Activated CD4-positive, CD25-positive, alpha-beta regulatory T cell treated with anti-CD3 and anti-CD28 coated beads, Interleukin-2, amount 50 U/mL, for 16 hours (primary cell): ENCODE measurements at places on chromosomes 11 and 22.

DNA sequence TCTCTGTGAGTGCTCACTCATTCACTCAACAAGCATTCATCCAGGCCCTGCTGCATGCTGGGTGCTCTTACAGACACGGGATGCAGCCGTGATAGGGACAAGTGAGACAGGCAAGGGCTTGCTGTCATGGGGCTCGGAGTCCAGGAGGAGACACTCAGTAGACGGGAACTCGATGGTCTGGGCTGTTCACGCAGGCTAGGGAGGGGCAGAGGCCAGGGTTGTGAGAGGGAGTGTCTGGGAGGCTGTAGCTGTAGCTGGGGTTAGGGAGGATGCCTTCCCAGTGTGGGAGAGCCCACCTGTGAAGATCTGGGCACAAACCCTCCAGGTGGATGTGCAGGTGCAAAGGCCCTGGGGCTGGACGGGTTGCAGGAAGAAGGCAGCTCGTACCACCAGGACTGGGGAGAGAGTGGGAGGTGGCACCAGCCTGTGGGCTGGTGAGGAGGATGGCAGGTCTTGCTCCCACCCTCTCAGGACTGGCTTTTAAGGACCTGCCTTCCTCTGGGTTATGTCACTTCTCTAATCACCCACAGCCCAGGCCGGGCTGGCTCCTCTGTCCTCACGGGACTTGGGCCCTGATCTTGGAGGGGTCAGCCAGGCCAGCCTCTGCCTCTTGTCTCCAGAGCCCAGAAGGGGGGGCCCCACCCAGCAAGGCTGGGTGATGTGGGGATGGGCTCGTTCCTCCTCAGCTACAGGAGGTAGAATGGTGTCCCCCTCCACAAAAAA, 24.1 kb downstream of the FGF4 start:
- DNase-seq: no peak

GRCh38 chr11:62599901-62600300, 1.8 kb downstream of the MTA2 start:
- DNase-seq: no peak

- DNase-seq: no peak
These were observed 2.3 kb downstream of the RASL10A start for GRCh38 chr22:29313126-29313575.

GRCh38 chr11:6320411-6321155, at the start of gene CAVIN3:
Gene CAVIN3, minus strand, starts transcription at chr11:6320501. Its CDS starts 25 bp downstream, at chr11:6320476.
- peak; percentile 21 for DNase-seq

DNA sequence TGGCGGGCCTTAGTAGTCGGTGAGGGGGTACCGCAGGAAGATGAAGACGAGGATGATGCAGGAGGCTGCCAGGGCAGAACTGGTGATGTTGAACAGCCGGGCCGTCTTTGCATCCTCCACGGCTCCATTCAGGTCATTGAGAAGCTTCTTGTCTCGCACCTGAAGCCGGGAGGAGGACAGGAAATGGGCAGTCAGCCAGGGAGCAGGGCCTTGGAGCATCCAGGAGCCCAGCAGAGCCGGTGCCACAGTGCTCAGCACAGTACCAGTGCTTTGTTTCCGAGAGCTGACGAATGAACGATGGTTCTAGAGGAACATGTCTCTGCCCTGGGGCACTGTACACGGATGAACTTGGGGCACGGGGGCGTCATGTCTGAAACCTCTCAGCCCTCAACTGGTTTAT, 15.1 kb downstream of the IFITM10 start:
- DNase-seq: no peak

- DNase-seq: no peak
These were observed 642 bp upstream of the C11orf58 start for GRCh38 chr11:16737818-16738192.

GRCh38 chr11:45646275-45646927, 19.0 kb downstream of the CHST1 start:
- no peak for DNase-seq

DNA sequence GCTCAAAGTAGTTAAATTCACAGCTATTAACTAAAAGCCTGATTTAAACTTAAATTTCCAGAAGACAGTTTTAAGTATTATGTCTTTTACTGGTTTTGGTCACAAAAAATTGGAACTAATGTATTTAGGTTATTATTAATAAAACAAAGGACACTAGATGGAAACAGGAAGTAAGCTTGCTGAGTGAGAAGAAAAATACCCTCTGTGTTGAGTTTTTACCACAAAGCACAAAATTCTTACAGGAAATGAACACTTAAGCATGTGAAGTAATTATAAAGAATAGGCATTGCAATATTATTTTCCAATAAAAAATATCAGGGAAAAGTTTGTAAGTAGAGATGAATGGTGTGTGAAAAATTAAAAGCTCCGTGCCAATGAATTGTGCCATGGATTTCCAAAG, 46.3 kb downstream of the PIK3C2A start:
- no peak for DNase-seq

DNA sequence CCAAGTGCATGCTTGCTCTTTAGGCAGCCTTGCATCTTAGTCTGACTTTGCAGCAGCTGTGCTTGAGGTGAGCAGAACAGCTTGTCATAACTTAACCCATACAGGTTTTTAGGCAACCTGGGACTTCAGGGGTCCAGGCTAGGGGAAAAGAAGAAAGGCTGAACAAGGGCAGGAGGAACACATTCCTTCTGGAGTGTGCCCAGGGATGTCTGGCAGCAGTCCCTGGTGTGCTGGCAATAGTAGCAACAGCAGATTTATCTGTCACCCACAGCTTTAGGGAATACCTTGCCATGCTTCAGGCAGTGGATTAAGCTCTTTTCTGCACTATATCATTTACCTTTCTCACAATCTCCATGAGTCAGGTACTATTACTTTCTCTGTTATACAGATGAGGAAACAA, 513.0 kb downstream of the RAB38 start:
- DNase-seq: no peak

DNA sequence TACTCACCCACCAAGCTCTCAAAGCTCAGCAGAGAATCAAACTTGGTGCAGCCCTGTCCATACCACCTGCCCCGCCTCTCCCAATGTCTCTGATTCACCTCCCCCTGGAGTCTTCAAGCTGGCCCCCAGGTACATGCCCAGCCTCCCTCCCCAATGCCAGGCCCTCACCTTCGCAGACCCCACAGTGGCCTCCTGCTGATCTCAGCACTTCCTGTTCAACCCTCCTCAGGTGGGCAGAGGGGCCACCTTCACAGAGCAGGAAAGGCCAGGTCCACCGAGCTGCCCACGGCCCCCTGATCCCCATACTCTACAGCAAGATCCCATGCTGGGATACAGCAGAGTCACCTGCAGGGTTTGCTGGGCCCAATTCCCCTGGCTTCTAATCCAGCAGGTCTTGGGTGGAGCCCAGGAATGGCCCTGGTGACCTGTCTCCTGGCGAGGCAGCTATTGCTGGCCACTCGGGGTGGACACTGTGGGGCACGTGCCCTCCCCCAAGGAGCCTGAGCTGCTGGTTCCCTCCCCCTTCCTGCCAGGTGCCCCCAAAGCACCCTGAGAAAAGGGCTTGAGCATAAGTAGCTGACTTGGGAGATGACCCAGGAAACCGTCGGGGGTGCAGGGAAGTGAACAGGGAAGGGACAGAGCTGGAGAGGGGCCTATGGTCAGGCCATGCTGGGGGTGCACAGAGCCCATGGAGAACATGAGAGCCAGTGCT, 150.7 kb downstream of the BRD1 start:
- no peak for DNase-seq

- no peak for DNase-seq
These were observed 112.7 kb upstream of the SLC5A12 start for GRCh38 chr11:26834601-26835000.

DNA sequence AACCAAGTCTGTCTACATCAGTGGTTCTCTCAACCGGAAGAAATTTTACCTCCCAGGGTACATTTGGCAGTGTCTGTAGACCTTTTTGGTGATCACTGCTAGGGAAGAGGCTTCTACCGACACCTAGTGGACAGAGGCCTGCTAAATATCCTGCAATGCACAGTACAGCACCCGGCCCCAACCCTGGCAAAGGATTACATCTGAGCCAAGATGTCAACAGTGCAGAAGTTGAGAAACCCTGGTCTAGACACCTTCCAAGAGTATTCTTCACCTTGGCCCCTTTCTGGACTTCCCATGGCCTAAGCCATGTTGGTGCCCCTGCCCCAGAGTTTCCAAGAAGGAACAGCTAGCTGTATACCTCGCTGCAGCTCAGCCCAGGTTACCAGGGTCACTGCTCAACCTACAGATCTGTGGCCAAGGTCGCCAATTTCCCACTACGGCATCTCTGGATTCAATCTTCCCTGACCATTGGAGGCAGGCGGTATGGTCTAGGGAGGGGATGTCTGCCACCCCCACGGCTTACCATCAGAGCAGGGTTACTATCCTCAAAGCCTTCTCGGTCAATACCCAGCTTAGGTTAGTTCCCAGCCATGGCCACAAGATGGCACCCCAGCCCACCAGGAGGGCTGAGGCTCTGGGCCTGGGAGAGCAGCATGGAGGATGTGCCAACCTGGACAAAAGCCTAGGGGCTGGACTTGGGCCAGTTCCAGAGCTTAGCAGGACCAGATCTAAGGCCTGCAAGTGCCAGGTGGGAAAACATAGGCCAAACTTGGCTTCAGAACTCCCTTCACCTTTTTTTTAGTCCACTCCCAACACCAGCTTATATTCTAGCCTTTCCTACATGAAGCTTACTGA, 3.7 kb upstream of the KCNC1 start:
- DNase-seq: peak; percentile 8

DNA sequence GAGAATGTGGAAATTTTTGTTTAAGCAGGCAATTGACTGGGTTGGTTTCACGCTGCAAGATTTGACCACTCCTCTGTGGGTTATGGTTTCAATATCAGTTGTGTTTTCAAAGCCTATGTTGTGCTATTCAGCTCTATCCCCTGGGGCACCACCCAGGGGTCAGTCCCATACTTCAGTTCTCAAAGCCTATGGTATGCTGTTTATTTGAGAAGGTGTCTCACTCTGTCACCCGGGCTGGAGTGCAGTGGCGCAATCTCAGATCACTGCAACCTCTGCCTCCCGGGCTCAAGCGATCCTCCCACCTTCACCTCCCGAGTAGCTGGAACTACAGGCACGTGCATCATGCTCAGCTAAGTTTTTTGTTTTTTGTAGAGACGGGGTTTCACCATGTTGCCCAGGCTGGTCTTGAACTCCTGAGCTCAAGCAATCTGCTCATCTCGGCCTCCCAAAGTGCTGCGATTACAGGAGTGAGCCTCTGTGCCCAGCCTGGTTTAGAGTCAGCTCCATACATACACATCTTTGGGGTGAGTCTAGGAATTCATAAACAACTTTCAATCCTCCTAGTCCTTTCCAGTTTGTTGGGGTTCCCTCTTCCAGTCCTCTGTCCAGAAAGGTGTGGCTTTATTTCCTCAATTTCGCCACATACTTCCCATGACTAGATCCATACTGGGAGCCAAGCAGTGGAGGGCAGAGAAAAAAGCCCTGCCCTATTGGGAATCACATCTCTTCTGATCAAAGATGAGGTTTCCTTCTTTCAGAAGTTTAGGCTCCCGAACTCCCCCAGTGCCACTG, 35.0 kb upstream of the MAPK1 start:
- no peak for DNase-seq

GRCh38 chr22:38981005-38981991, 849 bp upstream of the APOBEC3B start:
- DNase-seq: no peak

DNA sequence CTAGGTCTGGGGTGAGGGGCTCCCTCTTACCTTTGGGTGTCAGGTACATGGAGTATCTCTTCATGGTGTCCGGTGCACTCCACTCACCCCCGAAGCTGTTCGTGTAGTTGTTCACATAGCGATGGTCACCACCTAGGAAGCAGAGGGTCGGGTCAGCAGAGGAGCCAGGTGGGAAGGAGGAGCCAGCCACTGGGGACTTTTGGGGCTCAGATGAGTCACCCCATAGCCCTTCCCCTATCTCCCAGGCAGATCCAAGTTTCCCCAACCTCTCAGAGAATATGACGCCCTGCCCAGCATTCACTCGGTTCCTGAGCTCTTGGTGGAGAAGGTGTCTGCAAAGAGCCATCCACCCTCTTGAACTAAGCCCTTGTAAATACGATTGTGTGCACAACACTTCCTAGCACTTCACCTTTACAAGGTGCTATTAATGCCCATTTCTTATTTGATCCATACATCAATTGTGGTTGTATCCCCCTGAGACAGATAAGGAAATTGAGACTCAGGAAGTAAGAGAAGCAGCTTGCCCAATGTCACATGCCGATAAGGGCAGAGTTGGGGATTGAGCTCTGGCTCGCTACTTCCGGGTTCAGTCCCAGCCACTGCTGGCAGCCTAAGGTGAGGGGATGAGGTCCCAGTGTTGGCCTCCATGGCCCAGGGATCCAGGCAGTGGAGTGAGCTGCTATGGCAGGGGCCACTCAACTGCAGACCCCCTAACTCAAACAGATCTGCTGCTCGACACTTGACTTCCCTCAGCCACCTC, 14.8 kb downstream of the TRIM29 start:
- DNase-seq: no peak

GRCh38 chr22:46021577-46021976, 44.6 kb upstream of the WNT7B start:
- no peak for DNase-seq
